ENCODE measurements at places on chromosomes 5 and 9.

- no peak for DNase-seq
These were observed 5.5 kb upstream of the SLC46A2 start for GRCh38 chr9:112896131-112896530.

DNA sequence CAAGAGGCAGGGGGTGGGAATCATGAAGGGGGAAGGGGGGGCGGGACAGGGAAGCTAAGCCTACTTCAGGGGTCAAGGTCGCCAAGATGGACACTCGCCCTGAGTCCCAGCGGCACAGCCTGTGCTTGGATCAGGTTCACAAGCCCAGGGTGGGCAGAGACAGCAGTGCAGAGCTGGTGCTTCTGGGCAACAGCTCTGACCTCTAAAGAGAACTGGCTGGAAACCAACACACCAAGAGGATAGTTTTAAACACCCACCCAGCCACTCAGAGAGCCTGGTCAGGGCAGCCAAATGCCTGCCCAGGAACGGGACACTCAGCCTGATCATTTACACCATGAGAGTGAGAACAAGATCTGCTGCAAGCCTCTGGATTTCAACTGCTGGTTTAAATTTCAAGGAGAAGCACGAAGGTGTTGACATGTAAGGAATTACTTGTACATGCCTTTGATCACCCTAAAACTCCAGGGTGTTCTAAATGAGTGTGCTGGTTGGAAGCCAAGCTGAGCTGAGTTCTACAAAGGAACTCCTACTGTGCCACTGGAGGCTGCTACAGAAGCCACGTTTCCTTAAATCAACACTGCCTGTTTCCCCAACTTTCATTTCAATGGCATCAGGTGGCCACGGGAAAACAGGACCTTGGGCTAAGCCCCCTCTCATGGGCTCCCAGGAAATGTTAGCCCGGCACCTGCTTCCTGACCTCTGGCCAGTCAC, 91.5 kb downstream of the TTLL11 start:
- no peak for DNase-seq

- DNase-seq, result no peak
These were observed 255.6 kb upstream of the SLC30A5 start for GRCh38 chr5:68838157-68838718.

DNA sequence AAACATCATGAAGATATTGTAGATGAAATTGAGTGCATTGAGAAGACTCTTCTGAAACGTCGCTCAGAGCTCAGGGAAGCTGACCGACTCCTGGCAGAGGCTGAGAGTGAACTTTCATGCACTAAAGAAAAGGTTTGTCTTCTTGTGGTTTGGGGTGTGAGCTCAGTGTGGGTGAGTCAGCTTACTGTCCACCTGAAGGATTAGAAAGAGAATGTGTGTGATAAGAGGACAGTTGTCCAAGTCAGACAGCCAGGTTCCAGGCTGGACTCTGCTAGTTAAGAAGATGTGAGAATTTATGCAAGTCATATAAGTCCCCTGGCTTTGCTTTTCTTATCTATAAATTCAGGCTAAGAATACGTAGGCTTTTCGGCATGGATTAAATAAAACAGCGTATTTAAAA, 46.9 kb downstream of the RAB14 start:
- DNase-seq, result no peak

DNA sequence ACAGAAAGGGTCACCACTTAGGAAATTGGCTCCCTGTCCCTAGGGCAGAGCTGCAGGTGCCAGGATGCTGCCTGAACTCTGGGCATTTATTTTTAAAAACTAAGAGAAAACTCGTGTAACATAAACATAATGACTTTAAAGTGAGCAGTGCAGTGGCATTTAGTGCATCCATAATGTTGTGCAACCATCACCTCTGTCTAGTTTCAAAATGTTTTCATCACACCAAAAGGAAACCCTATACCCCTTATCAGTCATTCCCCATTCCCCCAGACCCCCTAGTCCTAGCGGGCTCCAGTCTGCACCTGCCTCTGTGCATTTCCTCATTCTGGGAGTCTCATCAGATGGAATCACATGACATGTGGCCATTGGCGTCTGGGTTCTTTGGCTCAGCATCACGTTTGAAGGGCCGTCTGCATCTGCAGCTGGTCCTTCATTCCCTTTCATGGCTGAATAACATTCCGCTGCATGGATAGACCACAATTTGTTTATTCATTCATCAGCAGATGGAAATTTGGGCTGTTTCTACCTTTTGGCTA, 55.8 kb downstream of the NSG2 start:
- no peak for DNase-seq

- DNase-seq, result no peak
These were observed 57.5 kb downstream of the DAB2IP start for GRCh38 chr9:121708768-121709488.

- no peak for DNase-seq
These were observed 57.4 kb upstream of the ANGPTL2 start for GRCh38 chr9:127179633-127180441.

DNA sequence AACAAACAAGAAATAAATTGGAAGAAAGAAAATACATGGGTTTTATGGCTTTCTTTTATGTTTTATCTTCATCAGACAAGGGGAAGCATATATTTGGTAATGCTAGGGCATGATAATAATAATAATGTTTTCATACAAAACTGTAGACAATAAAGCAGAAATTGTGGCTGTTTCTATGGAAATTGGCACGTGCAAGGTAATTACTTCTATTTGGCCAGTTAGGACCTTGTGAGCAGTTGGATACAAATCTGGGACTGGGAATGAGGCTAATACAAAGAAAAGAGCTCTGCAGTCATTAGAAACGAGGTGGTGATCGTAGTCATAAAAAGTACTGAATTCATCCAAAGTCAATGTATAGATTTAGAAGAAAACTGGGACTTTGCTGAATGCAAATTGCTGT, 233.6 kb downstream of the EFNA5 start:
- no peak for DNase-seq

DNA sequence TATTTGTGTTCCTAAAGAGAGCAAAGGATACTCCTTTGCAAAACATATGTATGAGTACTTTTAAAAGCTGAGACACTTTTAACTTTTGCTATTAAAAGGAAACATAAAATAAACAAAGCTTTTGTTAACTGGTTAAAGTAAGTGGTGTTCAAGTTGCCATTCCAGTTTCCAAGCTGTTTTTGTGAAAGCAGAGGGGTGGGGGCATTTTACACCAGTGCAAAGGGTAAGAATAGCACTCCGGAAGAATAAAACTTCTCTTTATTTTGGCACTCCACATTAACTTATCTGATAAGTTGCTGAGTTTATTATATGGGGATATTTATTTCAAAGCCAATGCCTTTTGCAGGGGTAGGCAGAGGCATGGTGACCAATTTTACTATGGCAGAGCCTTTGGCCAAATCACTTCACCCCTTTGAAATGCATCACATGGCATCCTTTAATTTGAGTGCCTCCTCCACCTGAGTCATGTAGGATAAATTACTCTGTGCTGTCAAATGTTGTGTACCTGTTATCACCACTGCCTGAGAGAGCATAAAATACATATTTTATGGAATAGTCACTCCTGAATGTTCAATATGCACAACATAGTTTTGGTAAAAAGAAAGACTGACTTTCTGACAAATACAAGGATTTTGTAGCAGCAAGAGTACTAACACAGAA, 62.9 kb downstream of the MLLT3 start:
- DNase-seq, result no peak

DNA sequence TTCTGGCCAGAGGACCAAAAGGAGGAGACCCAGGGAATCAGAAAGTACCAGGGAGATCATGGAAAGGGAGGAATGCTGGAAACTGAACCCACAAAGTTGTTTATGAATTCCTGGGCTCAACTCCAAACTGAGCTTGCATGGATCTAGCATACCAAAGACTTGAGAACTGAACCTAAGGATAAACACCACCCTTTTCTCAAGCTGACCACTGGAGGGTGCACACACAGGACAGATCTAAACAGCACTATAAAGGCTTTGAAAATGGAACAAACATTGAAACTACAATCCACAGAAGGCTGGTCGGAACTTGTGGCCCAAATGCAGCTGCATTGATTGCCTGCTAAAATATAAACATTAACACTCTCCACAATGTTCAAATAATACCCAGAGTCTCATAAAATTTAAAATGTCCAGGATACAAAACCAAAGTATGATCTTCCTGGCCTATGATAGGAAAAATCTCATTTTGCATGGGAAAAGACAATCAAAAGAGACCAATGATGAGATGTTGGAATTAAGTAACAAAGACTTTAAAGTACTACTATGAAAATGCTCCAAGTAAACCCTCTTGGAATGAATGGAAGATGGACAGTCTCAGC, 15.6 kb upstream of the IRF1 start:
- DNase-seq, result no peak

- no peak for DNase-seq
These were observed 170.8 kb downstream of the SGCD start for GRCh38 chr5:156497804-156498208.

GRCh38 chr9:96587338-96588315, 32.0 kb downstream of the CDC14B start:
- no peak for DNase-seq

DNA sequence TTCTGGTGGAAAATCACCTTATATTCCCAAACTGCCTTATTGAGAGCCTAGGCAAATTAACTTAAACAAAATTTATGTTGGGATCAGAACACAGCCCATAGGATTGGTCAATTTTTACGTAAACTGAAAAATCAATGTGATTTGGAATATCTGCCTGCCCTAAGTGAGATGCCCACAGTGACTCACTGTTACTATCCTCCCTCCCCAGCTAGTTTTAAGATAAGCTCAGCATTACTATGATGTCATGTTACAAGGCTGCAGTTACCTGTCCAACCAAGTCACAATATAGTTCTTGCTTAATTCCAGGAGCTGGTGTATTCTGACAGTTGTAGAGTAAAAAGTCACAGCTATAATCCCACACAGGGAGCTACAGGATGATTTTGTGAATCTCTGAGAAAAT, 23.1 kb downstream of the SKP1 start:
- no peak for DNase-seq

GRCh38 chr5:62460578-62460983, 48.0 kb downstream of the IPO11 start:
- no peak for DNase-seq

GRCh38 chr9:72332351-72332750, 32.7 kb downstream of the ZFAND5 start:
- DNase-seq, result no peak

DNA sequence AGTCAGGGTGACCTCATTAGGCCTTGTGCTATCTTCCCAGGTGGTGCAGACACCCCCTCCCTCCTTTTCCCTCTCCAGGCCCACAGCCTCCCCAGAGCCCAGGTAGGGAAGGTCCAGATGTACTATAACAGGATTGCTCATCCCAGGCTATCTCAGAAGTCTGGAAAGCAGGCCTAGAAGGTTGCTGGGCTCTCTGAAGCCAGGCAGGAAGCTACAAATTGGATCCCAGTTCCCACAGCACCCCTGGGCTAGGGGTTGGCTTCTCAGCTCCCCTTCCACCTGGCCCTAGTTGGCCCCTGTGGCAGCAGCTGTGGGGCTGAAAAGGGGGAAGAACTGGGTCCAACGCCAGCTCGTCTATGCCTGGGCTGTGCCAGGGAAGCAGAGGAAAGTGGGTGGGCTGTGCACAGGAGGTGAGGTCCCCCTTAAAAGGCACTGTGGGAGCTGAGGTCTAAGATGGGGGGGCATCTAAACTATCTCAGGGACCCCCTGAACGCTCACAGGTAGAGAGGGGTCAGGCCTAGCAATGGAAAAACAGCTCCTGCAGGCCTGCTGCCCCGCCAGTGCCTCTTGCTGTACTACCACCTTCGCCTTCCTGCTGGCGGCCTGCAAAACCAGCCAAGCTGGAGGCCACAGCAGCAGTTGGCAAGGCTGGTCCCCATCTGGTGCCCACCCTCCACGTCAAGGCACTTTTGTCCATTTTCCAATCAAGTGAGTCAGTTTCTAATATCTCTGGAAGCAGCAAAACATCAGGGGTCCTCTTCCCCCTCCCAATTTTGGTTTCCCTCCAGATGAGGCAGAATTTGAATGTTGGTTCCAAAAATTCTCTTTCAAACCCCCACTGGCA, 13.3 kb upstream of the PSMD5 start:
- DNase-seq, result no peak

- no peak for DNase-seq
These were observed 285.8 kb upstream of the ZNF462 start for GRCh38 chr9:106577121-106577520.

GRCh38 chr5:74538206-74538661, 102.3 kb downstream of the ENC1 start:
- DNase-seq, result no peak

DNA sequence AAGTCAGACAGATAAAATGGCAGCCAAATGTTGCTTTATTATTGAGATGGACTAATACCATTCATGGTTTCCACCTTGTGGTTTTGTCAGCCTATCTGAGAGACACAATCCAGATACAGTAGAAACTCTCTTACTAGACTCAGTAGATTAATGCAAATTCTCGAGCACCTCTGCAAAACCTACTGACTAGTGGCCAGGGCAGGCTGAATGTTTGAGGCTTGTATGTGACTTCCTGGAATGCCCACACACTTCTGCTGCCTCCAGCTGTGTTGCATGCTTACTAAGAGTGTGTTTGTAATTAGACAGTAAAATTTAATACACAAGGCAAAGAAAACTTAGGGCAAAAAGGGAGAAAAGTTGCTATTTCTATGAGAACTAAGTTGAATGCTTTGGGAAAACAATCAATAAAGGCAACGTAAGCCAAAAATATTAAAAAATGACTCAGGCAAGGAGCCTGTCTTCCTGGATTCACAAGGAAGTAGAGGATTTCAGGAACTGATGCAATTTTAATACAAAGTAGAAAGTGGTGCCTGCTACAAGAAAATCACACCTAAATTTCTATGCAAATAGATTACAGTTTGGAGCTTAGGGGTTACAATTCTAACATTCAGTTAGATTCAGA, 30.2 kb upstream of the CCNG1 start:
- DNase-seq, result no peak

DNA sequence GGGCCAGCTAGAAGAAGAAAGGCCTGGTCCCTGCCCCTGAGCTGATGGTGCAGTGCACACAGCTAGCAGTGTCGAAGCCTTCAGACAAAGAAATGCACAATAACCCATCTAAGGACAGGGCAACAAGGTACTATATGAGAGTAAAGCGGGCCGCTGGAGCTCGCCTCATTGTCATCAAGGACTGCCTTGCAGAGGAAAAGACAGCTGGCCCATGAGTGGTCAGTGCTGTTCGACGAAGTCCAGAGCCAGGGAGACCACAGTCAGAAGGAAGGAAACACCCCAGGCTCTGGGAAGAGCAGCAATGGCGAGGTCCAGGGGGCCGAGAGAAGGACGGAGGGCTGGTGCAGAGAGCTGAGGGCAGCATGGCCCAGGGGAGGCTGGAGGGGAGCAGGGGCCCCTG, 17.3 kb downstream of the ATPSCKMT start:
- DNase-seq, result no peak

- DNase-seq, result no peak
These were observed 74.3 kb downstream of the LMX1B start for GRCh38 chr9:126687930-126688461.

DNA sequence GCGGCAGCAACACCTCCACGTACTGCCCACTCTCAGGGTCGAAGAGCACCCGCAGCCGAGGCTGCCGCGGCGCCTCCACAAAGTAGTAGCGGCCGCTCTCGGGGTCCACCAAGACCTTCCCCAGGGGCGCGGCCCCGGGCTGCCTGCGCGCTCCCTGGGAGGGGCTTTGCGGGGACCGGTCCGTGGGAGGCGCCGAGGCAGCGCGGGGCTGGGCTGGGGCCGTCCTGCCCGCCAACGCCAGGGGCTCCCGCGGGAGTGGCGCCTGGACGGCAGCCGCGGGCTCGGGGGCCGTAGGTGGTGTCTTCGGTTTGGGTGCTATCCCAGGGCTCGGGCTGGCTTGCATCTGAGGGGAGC, 2.6 kb upstream of the MZB1 start:
- DNase-seq, result no peak

- DNase-seq, result no peak
These were observed 346.5 kb upstream of the MEF2C start for GRCh38 chr5:89229331-89230070.
